ENCODE measurements at places on chromosomes 12 and 14.

DNA sequence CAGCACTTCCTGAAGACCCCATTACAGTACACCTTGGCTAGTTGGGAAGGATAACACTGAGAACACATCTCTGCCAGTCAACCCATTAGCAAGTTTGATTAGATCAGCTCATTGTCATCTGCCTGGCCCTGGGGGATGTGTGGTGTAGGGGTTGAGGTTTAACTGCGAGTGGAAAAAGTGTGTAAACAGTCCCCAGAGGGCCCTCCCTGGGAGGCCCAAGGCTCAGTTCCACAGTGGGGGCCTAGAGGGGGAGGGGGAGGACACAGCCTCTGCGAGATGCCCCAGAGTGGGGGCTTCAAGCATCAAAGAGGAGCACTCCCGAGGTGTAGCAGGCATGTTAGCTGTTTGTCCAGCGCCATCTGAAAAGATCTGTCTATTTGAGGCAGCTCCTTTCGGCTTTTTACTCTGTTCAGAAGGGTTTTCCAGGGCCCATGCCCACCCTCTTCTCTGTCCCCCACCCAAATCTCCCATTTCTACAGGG is 344 bp downstream of the LPAR5 start:
- DNase-seq: peak; percentile 69

- DNase-seq: no peak
Measured at GRCh38 chr12:19421503-19422282, 17.6 kb upstream of the AEBP2 start.

- no peak for DNase-seq
Measured at GRCh38 chr12:123131879-123132402, 18.9 kb downstream of the PITPNM2 start.

DNA sequence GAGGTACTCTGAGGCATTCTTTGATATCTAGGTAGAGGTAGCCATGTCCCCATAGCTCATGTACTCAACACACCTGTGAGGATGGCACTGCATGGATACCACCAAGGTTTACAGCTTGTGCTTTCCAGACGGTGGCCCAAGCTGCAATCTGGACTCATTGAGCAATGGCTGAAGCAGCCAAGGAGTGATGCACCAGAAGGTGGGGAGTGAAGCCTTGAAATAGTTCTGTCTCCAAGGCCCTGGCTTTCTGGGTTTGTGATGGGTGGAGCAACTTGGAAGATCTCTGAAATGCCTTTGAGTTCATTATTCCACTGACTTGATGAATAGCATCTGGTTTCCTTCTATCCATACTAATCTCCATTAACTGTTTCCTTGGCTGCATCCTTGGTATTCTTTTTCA is 290.0 kb upstream of the NOVA1 start:
- DNase-seq: no peak

- no peak for DNase-seq
Measured at GRCh38 chr14:28152453-28153044, 614.0 kb upstream of the FOXG1 start.

GRCh38 chr12:51538149-51538548 is 52.9 kb upstream of the SCN8A start:
- no peak for DNase-seq

GRCh38 chr14:101217616-101218371 is 314.3 kb upstream of the RTL1 start:
- DNase-seq: no peak

DNA sequence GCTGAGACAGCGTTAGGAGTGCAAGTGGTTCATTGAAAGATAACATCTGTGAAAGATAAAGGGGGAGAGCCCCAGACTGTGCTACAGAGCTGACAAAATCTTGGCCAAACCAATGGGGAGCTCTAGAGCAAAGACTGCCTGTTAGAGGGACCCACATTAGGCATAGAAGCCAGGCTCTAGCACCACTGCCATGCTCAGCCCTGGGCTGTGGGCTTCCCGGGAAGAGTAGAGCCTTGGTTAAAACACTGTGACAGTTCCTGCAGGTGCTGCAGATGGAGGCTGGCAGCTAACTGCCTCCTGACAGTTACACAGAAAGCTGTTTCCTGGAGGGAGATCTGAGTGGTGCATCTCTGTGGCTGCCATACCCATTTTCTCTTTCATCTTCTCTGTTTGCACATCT is 23.0 kb downstream of the TSHR start:
- no peak for DNase-seq

DNA sequence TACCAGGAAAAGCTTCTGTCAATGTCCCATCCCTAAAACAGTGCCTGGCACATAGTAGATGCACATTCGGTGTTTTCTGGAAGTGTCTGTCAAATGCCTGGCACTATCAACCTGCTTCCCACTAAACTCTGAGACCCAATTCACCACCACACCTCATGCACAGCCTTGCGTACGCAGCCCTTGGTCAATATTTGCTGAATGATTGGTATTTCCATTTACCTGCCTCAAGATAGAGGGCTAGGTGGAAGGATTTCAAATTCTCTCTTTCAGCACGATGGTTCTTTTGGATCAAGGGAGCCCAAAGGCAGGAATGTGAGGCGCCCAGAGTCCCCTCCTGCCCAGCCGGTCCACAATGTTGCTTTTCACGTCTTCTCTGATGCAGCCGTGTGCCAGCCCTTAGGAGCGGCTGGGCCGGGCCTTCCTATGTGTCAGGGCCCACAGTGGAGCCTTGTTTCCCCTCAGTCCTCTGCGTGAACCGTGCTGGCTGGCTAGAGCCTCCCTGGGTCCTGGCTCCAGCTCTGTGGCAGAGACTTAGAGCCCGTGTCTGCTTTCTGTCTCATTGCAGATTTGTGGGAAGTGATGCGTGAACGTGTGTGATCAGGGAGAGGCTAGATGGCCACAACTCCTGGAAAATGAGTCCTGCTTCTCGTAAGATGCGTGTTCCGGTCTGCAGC is 99.9 kb upstream of the RFLNA start:
- DNase-seq: no peak

DNA sequence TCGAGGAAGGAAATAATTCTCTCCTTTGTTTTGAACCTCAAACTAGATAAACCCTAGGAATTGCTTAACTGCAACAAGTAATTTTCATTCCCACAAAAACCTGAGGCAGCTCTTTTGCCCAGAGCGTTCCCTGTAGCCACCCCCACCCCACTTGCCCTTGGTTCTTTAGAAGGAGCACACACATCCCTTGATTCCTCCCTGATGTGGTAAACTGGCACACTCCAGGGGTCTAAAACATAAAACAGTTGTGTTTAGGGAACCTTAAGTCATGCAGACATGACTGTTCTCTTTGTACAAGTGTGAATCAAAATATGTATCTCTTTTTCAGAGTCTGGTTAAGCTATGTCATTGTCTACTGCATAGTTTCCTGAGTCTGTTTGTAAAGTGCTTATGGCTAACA is 14.0 kb downstream of the MAPK1IP1L start:
- no peak for DNase-seq

- no peak for DNase-seq
Measured at GRCh38 chr12:41459111-41459905, 271.2 kb downstream of the PDZRN4 start.

DNA sequence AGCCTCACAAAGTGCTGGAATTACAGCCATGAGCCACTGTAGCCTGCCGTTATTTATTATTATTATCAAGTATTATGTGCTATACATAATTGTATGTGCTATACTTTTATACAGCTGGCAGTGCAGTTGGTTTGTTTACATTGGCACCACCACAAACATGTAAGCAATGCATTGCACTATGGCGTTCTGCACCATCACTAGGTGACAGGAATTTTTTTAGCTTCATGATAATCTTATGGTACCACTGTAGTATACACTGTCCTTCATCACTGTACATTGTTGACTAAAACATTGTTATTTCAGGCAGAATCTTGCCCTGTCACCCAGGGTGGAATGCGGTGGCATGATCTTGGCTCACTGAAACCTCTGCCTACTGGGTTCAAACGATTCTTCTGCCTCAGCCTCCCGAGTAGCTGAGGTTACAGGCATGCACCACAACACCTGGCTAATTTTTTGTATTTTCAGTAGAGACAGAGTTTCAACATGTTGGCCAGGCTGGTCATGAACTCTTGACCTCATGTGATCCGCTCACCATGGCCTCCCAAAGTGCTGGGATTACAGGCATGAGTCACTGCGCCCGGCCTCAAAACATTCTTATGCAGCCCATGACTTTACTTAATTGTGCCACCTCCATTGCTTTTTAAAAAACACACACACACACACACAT is 17.1 kb downstream of the MRPL42 start:
- DNase-seq: no peak

GRCh38 chr12:48054955-48055821 is 50.7 kb downstream of the SENP1 start:
- DNase-seq: no peak

DNA sequence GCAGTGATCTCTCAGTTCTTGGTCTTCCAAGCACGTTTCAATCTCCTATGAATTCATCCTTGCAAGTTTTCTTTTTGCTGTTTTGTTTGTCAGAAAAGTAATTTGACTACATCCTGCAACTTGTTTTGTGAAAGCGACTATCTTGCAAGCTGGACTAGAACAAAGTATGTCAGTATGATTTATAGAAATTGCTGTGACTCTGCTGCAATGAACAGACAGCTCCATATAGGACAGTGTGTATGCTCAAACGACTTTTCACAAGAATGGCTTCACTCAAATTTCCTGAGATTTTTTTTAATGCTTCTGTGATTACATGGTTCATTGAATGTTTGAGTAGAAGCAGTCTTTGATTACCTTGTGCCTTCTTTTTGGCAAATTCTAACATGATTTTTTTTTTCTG is 123.5 kb upstream of the TRHDE start:
- no peak for DNase-seq

- no peak for DNase-seq
Measured at GRCh38 chr12:49030714-49031572, 12.4 kb upstream of the PRKAG1 start.

DNA sequence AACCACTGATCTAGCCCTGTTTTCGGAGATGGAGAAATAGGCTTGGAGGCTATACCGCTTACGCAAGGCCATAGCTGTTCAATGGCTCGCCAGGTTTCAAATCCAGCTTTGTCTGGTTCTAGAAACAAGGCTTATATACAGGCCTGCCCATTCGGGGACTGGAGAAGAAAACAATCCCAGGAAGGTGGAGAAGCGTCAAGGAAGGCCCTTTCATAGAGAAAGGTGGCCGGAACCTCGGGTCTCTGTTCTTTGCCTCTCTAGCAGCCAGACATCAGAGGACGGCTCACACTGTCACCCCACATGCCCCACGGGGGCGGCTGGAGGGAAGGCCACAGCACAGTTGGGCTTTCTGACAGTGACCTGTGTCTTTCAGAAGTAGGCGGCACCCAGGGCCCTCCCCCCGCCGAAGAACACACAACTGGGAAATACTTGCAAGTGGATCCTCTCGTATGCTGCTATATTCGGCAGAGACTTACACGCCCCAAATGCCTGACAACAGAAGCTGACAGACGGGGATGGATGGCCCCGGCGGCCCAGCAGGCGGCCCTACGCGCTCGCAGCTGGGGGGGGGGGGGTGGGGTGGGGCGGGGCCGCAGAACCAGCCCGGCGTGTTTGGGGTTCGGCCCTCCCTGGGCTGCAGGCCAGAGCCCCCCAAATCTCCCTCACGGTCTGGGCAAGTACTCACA is 4.5 kb upstream of the SETD1B start:
- peak; percentile 81 for DNase-seq

DNA sequence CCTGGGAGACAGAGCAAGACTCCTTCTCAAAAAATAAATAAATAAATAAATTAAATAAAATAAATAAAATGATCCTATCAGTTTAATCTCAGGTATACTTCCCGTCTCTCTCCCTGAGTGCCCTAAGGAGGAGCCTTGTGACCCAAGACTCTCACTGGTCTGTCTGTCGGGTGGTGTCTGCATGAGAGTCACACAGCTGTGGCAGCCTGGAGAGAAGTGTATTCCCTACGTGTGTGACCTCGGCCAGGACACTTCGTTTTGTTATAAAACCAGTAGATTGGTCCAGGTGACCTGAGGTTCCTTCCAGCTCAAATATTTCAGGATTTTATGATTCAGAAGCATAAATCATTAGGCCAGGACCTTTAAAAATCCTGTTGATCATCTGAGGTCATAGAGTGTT is 4.8 kb downstream of the SYNE3 start:
- no peak for DNase-seq

GRCh38 chr14:85254711-85255110 is 275.2 kb upstream of the FLRT2 start:
- DNase-seq: no peak

- no peak for DNase-seq
Measured at GRCh38 chr14:32078858-32079216, 1.7 kb downstream of the ARHGAP5 start.

DNA sequence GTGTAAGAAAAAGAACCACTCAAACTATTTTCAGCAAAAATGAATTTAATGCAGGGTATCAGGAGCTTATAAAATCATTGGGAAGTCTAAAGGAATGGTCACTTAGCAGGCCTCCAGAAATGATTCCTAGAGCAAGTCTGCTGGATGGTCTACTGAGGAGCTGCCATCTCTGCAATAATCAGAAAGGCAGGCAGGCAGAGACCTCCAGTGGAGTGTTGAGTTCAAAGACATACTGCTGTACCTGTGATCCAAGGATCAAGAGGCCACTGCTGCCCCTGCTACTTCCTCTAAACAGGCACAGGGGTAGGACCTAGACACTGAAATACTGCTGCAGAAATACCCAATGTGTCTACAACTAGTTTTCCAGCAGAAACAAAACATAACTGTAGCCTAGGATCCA is 14.5 kb upstream of the KICS2 start:
- no peak for DNase-seq

DNA sequence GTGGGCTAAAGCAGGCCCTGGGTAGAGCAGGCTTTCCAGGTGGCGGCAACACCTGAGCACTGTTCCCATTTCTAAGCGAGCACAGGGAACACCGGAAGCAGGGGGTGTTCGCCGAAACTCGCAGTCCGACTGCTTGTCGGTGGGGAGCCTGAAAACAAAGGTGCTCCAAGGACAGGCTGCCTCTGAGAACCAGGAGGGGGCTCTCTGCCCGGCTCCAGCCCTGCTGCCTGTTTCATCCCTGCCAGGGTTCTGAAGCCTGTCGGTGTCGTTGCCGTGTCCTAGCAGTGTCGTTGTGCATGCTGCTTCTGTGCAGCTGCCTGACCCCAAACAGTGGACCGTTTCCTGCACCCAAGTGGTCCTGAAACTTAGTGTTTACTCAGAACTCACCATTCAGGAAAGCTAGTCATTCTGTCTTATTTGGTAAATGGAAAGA is 21.8 kb downstream of the CCNK start:
- DNase-seq: no peak

GRCh38 chr14:32414808-32415255 is 85.7 kb downstream of the AKAP6 start:
- DNase-seq: no peak

GRCh38 chr12:115004470-115005146 is 320.6 kb upstream of the TBX3 start:
- DNase-seq: no peak

- no peak for DNase-seq
Measured at GRCh38 chr12:127660961-127661360, 606.0 kb upstream of the TMEM132C start.

DNA sequence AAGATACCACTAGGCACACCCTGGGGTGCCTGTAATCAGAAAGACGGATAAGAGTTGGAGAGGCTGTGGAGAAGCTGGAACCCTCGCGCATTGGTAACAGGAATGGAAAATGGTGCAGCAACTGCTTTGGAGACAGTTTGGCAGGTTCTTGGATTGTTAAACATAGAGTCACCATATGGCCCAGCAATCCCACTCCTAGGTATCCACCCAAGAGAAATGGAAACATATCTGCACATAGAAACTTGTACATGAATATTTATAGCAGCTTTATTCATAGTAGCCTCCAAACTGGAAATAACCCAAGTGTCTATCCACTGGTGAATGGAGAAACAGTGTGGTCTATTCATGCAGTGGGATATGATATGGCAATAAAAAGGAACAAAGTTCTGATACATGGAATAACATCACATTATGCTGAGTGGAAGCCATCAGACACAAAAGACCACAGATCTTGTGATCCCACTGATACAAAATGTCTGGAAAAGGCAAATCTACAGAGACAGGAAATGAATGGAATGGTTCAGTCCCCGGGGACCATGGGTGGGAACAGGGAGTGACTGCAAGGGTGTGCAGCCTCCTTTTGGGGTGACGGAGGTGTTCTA is 45.4 kb downstream of the JAG2 start:
- DNase-seq: no peak
